ENCODE measurements at places on chromosomes 5 and 9.
A peak's percentile ranks its signal among the peaks of the same experiment; 100 is the strongest.

- DNase-seq = no peak
These were observed 38.6 kb downstream of the MRPS30 start for GRCh38 chr5:44847206-44847852.

DNA sequence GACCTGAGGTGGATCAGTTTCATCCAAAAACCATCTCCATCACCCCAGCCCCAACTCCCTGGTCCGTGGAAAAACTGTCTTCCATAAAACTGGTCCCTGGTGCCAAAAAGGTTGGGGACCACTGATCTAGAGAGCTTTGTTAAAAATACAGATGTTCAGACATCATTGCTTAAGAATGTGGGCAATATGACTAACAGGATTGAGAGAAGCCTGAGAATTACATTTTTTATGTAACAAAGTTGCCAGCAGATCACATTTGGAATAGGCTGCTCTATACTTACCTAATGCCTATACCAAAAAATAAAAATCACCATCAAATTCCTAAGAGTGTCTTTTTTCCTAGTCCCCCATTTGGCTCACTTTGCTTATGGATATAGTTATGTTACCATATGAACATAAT is 143.3 kb downstream of the RAPGEF6 start:
- no peak for DNase-seq

DNA sequence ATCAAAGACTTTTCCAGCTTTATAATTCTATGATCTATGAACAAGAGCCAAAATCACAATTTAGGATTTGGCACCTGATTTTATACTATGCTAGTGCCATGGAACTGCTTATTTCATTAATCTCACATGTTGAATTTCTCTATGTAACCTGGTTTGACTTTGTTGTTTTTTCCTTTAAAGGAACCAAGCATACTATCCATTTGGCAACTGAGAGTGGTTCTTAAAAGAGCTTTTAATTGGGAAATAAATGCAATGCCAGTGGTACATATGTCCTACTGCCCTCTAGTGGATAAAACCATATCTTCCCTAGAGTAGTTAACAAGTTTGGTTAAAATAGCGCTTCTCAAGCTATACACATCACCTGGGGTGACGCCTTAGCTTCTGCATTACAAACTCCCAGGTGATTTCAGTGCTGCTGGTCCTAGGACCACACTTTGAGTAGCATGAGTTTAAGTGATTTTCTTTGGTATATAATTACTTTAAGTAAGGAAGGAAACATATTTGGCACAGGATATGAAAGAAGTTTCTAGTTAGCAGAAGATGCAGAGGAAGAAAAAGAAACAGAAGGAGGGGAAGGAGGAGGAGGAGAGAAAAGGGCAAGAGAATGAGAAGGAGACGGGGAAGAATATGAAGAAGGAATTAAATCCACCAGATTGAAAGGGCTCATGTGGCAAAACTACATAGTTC is 56.8 kb downstream of the FGF10 start:
- DNase-seq = no peak

DNA sequence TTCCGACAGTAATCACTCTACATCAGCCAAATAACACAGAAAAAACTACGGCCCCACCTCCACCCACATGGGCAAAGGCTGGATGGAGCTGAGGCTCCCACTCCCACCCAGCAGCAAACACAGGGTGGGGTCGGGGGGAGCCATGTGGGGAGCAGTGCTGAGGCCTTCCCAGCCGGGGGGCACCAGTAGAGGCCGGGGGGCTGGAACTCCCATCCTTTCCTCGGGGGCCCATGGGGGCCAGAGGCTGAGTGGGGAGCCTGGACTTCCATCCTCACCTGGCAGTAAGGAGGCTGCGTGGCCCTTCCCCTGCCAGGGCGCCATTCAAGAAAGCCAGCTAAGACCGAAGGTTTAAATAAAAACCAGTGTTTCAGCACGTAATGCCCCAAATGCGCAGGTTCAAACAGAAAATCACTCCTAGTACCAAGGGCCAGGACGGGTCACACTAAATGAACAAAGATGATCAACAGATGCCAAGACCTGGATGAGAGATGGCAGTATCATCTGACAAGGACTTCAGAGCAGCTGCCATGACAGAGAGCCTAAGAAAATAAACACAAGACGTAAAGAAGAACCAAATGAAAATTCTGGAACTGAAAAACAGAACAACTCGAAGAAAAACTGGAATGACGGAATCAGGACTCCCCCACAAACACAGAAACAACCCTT is 9.4 kb downstream of the CCDC127 start:
- no peak for DNase-seq

DNA sequence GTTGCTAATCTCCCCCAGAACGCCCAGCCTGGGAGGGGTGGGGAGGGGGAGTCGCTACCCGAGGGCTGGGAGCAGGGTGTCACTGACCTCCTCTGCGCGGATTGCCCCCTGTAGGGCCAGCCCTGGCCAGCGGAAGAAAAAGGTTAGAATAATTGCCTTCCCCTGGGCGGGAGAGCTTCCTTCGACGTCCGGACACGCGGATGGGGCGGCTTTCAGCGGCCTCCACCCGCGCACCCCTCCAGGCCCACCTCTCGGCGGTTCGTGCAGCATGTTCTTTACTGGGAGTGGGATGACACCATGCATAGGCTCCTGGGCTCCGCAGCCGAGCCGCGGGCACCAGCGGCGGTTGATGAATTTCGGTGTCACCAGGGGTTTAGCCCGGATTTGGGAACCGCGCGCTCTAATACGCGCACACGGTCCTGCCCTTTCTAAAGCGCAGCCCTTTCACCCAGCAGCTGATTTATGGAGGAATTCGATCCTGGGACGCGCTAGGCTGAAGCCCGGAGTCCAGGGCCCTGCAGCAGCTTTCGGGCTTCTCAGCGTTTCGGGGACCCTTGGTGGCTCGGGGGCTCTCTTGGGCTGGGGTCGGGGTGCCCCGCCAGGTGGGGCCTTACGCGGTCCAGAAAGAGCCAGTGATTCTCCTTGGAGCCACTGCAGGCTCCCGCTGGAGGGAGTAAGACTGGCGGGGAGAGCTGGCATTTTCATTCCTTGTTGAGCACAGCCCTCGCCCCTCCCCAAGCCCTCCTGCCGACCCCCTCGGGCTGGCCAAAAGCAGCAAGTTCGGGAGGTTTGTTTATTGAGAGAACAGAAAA is 10.1 kb downstream of the LMX1B start:
- DNase-seq = no peak

GRCh38 chr9:82777366-82777765 is 285.6 kb downstream of the RASEF start:
- no peak for DNase-seq

GRCh38 chr9:129383561-129384490 is 205.8 kb upstream of the IER5L start:
- DNase-seq = peak; percentile 51

- DNase-seq = no peak
These were observed 280.4 kb downstream of the FER start for GRCh38 chr5:109027983-109028607.

DNA sequence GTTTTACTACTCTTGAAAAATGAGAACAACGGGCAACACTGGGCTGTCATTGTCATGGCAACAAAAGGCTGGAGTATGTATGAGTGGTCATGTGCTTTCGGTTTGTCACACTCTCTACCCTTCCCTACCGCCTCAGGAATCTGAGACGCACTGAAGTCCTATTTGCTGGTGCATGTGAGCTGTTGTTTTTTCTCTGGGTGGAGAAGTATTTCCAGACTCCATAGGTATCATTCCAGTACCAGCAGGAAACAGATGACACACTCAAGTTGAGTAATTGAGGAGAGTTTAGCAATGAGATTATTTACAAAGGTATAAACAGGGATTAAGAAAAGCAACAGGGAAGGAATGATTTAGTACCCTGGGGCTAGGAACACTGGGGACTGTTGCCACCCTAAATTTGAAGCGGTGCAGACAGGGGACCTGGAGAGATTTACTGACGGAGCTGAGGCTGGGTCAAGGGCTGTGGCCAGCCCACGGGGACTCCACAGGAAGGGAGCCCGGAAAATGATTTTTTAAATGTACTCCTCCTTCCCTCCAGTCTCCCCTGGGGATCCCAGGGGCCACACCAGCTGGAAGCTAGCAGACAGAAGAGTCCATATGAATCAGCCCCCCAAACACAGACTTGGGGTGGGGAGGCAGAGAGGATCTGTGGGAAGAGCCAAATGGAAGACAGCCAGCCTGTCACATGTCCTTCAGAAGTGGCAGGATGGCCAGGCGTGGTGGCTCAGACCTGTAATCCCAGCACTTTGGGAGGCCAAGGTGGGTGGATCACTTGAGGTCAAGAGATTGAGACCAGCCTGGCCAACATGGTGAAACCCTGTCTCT is 13.2 kb upstream of the ZBTB43 start:
- DNase-seq = no peak

- DNase-seq = no peak
These were observed 84.5 kb downstream of the ENC1 start for GRCh38 chr5:74556006-74556405.

DNA sequence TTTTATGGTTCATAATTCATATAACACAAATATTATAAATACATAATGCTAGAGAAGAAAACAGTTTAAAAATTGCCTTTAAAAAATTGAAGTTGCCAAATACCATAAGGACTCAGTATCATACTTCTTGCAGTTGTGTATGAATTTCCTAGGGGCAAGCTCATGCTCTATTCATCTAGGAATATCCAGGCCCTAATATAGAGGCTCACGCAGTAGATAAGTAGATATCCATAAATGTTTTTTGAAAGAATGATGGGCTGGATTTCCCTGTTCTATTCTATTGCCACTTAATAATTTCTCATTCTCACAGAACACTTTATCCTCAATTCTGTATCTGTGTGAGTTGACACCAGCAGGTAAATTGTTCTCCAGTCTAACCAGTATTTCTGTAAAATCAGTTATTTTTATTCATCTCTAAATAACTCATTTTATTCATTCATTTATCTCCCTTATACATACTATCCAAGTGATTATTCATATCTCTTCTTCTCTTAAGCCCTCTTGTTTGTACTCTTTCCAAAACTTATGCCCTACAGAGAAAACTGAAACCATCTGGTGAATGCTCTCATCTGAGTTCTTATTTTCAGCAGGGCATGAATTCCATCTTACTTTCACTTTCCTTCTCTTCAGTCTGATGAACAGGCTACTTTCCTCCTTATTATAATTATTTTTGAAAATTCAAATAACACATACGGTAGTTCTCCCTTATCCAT is 97.1 kb downstream of the SLC44A1 start:
- no peak for DNase-seq

DNA sequence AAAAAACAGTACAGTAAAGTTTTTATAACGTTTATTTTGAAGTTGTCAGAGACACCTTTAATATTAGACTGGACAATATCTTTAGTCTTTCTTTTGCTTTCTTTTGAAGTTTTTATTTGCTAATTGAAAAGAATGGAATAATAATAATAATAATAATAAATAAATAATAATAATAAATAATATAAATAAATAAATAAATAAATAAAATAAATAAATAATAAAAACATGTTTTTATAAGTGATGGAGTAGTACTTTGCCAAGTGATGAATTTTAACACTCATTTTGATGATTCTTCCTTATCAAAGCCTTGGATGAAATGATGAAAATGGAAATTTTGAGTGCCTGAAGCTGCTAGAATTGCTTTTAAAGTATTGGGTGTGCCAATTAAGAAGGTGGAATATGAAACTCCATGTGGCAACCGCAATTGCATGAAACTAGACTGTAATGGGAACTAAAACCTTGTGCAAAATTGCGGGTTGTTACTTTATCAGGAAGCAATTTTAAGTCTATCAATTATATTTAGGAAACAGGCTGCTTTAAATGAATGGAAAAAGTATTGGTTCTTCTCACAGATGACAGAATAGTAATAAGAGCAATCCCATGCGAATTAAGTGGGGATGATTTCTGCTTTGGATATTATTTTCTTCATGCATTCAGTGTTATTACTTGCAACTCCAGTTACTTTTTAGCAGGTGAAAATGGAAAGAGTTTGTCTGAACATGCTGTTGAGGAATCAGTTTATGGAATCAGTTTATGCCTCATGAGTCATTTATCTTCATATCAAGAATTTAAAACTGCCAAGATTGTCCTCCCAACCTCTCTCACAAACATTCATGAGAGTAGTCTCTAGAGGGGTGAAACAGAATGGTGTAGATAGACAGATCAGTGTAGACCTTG is 4.6 kb downstream of the ANXA1 start:
- DNase-seq = no peak

DNA sequence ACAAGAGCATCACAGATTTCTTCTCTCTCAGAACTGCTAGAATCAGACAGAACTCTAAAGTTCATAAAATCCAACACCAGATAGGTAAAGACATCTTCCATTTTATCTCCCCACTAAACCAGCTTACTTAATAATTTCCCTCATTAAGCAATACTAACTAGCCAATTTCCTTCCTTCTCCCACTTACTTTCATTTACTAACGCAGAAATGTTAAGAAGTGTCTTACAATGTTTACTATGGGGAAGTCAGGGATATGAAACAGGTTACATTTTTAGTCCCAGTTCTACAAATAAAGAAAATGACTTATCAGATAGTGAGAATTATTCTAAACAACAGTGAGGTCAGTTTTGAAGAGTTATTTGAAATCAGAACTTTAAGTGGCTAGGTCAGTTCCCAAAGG is 236.5 kb downstream of the FBXL17 start:
- no peak for DNase-seq

DNA sequence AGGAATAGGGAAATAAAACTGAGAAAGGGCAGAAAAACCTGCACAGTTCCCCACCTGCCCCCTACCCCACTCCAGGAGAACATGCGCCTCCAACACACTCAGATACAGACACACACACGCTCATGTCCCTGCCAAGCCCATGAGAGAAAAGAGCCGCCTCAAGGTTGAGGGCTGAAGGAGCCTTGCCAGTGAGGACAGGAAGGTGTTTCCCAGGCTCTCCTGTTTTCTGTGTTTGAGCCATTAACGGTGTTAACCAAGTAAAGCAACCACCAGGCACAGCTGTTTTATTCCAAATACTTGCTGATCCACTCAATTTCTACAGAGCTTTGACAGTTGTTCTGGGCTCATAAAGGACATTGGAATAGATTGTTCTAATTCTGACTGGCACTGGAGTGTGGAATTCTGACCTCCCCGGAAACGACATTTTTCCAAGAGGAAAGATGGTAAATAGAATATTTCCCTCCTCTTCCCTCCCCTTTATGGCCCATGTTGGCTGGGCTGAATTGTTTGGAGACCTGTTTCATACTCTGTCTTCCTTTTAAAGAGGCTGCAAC is 238.0 kb downstream of the DMAC1 start:
- DNase-seq = no peak

Data from stimulated activated CD4-positive, alpha-beta T cell treated with anti-CD3 and anti-CD28 coated beads, Interleukin-1b, Interleukin-23, amount 100 ng/mL, for 4 hours (primary cell).